Bone marrow (tissue), 2 donors: ENCODE measurements at places on chromosomes 6 and 20.

GRCh38 chr6:36272234-36272633, 2.4 kb downstream of the PNPLA1 start:
- DNase-seq, result no peak

- DNase-seq, result no peak
These were observed 329.1 kb upstream of the QKI start for GRCh38 chr6:163085426-163085825.

GRCh38 chr20:34369265-34369664, 6.2 kb downstream of the ITCH start:
- no peak for DNase-seq

DNA sequence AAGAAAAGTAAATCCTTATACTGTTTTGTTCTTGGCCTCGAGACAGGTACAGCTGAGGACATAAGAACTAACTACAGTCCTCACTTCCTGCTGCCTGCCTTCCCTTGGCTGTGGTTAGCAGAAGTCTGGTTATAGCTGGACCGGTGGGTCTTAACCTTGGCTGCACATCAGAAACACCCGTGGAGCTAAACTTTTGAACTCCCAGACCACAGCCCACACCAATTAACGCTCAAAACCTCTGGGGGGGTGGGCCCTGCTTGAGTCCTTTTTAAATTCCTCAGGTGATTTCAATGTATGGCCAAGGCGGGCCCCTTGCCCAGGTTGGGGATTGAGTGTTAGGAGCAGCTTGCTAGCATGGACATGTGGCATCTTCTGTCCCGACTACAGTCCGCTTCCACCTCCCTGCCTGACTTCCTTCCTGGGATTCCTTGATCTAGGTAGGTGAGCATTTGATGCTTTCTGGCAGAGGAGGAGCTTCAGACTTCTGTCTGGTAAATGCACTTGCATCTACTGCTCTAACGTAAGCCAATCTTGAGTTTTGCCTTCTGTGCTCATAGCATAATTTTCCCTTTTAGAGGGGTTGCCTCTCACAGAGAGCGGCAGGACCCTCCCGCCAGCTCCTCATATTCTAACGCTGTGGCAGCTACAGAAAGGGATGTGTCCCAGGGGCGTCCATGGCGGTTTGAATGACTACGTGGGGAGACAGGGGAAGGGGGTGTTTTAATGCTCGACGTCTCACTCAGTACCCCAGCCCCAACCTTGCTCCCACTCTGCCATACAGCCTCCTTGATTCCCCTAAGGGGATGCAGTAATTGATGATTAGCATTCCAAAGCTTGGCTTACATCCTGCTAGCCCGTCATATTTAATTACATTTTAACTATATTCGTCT, 390.1 kb downstream of the ZFAND3 start:
- DNase-seq, result no peak

GRCh38 chr20:24392612-24393011, 76.8 kb upstream of the SYNDIG1 start:
- no peak for DNase-seq

GRCh38 chr20:59736366-59736765, 132.0 kb downstream of the PHACTR3 start:
- no peak for DNase-seq

DNA sequence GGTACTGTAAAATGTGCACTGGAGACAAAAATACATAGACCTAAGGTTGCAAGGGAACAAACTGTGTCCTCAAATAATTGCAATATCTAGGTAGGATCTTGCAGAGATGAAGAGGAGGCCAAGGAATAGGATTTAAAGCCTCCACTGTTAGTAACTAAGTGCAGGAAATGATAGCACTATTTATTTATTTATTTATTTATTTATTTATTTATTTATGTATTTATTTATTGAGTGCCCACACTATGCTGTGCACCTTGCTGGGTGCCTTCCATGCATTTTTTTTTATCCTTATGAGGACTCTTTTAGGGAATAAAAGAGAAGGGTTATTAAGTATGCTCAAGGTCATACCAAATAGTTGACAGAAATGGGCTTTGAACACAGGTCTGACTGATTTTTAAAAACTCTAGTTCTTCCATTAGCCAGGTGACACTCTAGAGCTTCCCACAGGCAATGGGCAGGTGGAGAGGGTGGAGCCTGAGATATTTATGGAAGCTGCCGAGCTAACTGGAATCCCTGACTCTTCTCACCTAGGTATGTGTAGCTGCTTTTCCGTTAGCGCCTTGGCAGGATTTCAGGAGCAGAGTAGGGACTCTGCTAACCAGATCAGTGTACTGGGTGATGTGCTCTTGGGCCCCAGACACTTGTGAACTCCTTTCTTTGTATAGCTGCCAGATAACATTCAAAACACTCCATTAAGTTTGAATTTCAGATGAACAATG, 12.8 kb upstream of the NUP153 start:
- no peak for DNase-seq

- DNase-seq, result no peak
These were observed 284.6 kb upstream of the FOXQ1 start for GRCh38 chr6:1027109-1027794.

- no peak for DNase-seq
These were observed 817.5 kb upstream of the SLC35B3 start for GRCh38 chr6:9252799-9253198.

- no peak for DNase-seq
These were observed 38.2 kb downstream of the KIF6 start for GRCh38 chr6:39686976-39687375.

- no peak for DNase-seq
These were observed 100.4 kb downstream of the JARID2 start for GRCh38 chr6:15346315-15346714.
